ENCODE measurements at places on chromosomes 7 and 10.

DNA sequence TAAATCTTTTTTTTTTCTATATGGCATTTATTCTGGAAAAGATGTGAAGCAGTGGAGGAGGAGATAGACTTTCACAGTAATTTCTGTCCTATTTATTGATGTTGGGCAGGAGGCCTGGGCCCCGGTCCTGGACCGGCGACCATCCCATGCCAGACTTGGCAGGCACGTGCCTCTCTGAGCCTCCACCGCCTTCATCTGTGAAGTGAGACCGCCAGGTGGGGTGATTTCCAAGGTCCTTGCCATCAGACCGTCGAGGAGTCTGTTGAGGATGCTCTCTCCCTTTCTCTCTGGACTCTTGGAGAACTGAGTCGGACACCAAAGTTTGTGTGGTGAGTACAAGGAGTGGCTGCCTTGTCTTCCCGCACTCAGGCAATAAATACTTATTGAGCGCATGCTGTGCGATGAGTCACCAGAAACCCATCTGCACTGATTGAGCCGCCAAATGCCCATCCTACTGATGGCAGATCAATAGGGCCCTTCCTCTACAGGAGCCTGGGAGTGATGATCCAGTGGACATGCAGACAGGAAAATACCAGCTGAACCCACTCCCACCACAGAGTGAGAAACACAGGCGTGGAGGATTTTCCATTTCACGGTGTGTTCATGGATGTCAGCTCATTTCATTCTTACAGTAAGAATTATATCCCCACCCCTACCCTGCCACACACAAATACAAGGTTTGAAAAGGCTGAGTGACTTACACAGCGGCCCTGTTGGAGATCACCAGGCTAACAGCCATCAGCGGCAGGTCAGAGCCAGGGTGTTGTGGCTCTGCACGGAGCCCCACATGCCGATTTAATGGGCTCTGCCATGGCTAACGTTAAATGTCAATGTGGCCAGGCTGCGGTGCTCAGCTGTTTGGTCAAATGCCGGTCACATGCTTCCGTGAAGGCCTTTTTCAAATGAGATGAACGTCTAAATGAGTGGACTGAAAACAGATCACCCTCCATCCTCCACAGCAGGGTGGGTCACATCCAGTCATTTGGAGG lies 11.5 kb upstream of the PRKAG2 start:
- no peak for DNase-seq

DNA sequence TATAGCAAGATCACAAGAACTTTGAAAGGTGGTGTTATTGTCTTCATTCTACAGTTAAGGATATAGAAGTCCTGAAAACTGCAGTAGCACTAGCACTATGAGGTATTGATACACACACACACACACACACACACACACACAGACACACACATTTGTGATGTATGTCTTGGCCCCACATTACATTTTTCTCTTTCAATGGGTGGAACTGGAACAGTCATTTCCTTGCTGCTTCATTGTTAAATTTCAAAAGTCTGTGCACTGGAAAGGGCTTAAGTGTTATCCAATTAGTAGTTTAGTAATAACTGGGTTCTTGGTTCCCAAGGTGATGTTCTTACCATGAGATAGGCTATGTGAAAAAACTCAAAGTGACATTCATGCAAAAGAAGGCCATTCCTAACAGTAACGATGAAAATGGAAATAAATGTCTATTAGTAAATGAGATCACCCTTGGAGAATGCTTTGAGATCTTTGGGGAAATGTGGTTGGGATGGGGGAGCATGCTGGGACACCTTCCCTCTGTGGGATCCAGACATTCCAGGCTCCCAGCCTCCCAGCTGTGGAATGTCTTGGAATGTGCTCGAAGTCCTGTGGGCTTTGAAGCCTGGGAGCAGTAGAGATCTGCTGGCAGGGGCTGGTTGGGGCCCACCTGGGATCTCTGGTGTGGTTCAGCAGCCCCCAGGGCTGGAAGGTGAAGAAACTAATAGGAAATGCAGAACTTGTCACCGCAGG lies 37.4 kb upstream of the CALD1 start:
- DNase-seq, result no peak

DNA sequence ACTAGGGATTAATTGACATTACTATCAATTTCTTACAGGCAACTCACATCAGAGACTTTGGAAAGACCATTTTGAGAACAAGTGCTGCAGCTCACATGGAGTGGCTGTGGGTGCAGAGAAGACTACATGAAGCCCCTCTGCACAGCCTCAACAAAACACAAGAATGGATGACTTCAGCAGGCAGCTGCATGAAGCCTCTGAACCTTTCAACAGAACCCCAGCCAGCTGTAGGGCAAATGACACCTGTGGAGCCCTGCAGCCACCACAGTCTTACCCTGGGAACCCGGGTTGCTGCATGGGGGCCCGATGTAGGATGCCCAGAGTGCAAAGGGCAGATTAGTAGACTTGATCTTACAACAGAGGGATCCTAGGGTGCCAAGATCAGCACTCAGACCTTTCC lies 62.0 kb upstream of the CAMK2B start:
- DNase-seq, result no peak

- DNase-seq, result no peak
Measured at GRCh38 chr7:127322832-127323493, 69.5 kb downstream of the ZNF800 start.

DNA sequence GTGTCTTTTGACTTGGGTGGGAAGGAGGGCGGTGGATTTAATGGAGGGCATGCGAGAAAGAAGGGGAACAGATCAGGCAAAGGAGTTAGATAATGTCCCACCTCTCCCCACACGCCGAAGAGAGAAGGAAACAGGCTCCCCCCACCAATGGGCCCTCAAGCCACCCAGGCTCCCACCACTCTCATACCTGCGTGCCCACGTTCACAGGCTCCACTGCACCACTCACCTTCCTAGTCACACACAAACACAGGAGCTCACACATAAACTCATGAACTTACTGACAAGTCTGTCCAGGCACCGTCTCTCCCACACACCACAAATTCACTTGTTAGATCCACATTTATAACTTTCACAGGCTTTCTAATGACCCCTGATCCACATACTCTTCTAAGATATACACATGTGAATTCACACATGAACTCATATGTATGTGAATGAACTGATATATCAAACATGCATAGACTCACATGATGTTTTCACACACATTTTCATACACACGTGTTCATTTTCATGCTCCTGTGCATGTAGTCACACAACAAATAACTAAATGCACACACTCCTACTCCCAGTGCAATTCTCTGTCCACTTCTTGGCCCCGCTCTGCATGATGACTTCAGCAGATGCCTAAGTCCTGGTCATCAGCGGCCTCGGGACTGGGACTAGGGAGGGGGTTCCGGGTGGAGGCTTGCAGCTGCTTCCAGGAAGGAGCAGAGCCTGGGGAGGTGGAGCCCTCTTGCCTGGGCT lies 1.5 kb downstream of the LZTS2 start:
- no peak for DNase-seq

DNA sequence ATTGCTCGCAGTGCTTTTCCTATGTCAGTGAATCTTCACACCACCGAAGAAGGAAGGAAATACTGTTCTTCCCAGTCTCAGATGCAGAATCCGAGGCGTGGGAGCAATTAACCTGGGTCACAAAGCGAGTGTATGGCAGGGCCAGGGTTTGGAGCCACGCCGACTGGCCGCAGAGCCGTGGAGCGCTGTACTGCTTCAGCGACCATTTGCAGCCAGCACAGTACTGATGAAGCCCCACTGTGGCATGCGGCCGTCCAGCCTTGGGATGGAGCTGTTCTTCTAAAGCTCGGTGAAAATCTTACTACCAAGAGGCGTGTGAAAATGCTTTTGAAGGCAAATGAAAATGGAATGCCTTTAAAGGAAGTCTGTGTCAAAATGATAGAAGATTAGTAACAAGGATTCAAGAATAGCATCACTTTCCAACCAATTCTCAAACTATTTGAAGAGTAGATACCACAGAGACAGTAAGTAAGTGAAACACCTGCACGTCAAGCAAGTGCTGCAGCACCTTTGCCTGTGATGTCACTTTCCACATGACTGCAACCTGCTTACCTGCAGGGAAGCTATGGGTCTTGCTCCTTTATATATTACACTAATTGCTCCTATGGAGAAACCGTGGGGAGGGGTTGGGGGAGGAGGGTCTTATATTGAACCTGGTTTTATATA lies 4.9 kb downstream of the PPP2R2D start:
- DNase-seq, result no peak

DNA sequence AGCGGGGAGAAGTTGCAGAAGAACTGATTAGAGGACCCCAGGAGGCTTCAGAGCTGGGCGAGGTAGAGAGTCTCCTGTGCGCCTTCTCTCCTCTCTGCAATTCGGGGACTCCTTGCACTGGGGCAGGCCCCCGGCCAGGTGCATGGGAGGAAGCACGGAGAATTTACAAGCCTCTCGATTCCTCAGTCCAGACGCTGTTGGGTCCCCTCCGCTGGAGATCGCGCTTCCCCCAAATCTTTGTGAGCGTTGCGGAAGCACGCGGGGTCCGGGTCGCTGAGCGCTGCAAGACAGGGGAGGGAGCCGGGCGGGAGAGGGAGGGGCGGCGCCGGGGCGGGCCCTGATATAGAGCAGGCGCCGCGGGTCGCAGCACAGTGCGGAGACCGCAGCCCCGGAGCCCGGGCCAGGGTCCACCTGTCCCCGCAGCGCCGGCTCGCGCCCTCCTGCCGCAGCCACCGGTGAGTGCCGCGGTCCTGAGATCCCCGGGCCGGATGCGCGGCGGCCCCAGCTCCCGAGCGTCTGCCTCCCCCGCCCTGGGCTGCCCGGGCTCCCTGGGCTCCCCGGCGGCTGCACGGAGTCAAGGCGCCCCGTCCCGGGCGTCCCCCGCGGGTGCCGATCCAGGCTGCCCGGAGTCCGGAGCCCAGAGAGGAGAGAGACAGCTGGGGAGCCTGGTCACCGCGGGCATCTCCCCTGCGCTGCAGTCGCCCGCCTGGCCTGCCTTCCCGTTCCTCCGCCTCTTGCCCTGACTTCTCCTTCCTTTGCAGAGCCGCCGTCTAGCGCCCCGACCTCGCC lies at the start of gene PLAU:
Gene PLAU (plus strand): TSS at position 369 of the 789 bp plus-strand sequence. CDS start 424 bp downstream, outside the sequence.
- no peak for DNase-seq

- DNase-seq, result no peak
Measured at GRCh38 chr10:18554479-18554878, 96.9 kb downstream of the NSUN6 start.

DNA sequence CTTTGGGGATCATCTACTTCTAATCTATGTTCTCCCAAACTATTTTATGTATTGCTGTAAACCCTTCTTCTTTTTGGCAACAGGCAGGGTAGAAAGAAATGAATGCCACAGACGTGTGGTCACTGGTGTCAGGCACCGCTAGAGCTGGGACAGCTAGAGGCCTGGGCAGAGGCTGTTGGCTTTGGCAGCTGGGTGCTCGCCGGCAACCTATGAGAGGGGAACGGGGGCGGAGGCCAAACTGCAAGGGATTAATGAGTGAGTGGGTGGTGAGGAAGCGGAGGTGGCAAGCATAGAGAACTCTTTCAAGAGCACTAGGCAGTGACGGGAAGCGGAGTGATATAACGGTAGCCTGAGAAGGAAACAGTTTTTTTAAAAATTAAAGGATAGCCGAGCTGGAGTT lies 78.5 kb downstream of the CREB5 start:
- no peak for DNase-seq

GRCh38 chr10:16195178-16195769 lies 241.5 kb upstream of the PTER start:
- no peak for DNase-seq

DNA sequence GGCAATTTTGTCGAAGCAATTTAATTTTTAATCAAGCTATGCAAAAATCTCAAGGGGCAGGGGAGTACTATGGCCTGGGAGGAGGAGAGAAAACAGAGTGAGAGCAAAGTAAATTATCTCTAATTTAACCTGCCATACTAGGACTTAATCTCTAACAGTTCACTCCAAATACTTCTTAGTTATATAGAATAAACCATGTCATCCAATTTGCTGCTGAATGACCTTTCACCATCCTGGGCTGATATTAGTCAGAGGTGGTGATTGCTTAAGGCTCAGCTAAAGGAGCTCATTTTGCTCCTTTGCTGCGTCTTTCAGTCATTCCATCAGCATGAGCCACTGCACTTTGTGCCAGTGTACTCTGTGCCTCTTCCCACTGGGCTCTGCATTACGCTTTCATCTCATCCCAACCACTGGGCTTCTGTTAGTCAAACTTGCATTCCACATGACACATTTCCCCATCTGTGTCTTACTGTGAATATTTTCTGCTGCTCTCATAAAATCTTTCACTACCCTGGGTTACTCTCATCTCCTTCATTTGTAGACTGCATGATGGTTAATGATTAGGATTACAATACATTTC lies 84.3 kb downstream of the CD36 start:
- peak; percentile 83 for DNase-seq

GRCh38 chr7:16891338-16891737 lies 9.6 kb upstream of the AGR3 start:
- DNase-seq, result peak; percentile 46

GRCh38 chr10:77247031-77247990 lies 390.3 kb downstream of the KCNMA1 start:
- no peak for DNase-seq

GRCh38 chr7:31069860-31070555 lies 17.9 kb downstream of the ADCYAP1R1 start:
- no peak for DNase-seq

DNA sequence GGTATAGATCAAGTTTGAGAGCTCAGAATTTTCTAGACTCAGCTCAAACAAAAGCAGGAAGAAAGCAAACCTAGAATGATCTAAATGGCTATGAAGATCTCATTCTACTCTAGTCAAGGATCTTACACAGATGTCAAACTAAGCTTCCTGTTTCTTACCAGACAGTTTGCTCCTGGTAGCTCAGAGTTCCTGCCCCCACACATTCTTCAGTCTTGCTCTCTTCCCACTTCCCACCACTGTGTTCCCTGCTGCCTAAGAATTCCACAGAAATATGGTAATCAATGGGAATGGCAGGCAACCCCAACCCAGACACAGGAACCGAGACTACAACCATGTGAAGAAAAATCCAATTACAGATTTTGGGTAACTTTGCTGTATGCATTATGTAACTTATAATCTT lies 133.4 kb upstream of the PTN start:
- DNase-seq, result no peak

DNA sequence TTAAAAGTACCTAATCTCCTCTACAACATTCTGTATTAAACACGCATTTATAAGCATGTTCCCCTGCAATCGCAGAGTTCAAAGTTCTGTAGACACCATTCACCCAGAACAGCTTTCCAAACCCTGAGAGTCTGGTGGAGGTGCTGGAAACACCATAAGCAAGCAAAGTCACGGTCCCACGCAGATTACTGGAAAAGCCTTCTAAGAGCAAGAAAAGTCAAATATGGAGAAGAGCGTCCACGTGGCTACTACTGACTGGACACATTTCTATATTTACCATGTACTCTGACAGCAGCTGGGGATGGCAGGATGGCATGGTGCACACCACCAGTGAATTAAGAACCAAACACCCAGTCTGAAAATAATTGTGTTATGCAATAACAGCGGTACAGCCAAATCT lies 97.7 kb downstream of the PARD3 start:
- DNase-seq, result no peak
